ENCODE measurements at places on chromosomes 7 and 10.

- no peak for DNase-seq
These were observed 174.0 kb downstream of the GFRA1 start for GRCh38 chr10:116099023-116099420.

DNA sequence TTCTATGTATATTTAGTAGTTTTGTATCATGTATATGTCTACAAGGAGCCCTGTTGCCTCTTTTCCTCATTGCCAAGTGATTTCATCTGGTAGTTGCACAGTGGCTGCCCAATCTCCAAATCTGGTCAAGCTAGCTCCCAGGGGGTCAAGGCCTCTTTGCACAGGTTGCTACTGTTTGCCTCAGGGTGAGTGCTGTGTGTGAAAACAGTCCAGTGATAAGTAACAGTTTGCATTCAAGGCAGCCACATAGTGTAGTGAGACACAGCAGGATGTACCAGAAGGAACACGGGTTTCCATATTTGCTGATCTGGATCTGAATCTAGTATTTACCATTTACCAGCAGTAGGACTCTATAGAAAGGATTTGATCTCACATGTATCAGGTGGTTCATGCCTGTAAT is 13.3 kb upstream of the EPC1 start:
- no peak for DNase-seq

DNA sequence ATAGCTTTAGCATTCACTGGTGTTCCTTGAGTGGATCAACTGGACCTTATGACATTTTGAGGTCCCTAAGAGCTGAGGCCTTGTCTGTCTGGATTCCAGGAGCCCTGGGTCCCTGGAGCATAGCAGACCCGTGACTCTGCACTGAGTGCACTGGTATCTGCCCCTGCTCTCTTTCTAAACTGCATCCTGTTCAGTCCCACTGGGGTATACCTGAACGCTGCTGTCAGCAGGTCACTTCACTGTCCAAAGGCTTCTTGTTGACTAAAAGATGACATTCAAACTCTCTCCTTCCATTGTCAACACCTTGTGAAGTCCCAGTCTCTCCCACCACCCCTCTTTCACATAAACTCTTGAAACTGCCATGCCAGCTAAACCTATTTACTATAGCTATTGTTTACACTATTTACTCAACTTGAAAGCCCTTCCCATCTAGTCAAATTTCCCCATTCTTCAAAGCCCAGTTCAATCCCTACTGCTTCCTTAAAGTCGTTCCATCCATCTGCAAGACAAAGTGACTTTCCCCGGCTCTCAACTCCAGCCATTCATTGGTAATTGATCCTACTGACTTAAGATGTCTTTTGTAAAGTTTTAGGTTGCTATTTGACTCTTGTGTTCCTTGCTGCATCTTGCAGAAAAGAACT is 523.3 kb downstream of the KCNMA1 start:
- DNase-seq = no peak

DNA sequence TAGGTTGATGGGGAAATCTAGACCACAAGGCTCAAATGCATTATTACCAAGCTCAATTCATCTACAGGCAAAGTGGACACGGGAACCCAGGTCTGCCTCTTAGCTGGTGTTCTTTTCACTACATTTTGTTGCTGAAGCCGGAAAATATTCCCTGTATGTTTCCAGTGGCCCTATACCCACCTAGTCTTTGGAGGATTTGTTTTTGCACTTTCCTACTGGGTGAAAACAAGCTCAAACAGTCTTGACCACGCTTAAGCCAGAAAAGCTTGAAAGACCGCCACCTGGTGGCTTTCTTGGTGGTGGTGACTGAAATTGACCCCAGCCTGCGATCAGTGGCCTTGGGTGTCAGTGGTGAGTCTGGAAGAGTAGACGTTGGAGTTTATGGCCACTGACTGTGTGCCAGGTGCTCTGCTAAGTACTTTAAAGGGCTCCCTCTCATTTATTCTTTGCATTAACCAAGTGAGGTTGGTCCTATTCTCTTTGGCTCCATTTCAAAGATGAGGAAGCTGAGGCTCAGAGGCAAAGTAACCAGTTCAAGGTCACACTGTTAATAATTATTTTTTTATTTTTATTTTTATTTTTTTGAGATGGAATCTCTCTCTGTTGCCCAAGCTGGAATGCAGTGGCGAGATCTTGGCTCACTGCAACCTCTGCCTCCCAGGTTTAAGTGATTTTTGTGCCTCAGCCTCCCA is 11.1 kb upstream of the CRTAC1 start:
- no peak for DNase-seq

DNA sequence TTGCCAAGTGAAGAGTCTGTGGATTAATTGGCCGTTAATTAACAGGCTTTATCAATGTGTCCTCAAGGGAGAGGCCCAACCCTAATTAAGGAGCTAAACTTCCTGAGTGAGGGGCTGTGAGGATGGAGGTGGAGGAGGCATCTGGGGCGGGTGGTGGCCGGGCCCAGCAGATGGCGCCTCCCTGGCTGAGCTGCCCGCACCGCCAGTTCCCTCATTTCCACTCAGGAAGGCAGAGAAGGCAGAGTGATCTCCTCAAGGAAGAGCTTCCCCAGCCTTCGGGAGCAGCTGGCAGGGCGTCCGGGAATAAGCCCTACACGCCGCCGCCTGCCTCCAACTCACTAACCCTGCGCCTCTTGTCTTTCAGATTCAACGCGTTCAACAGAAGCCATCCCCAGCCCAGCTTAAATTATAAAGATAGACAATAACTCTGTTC is 112.2 kb downstream of the CYTH3 start:
- no peak for DNase-seq

- DNase-seq = no peak
These were observed 231.4 kb downstream of the DNAJB6 start for GRCh38 chr7:157568106-157568769.

DNA sequence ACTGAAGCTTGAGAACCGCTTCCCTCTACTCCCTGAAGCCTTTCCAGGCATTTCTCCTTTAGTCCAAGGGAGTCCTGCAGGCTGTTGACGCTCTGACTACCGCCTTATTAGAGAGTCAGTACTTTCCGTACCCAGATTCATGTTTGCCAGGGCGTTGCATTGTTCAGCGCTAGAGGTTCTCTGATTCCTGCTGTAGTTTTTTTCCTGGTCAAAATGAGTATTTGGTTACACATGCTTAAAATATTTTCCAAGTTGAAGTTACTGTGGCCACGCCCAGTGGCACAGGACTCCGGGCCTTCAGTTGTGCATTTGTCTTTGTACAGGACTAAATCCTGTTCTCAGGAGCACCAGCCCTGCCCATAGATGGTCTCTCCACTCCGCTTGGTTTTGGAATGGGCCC is 7.9 kb downstream of the MTURN start:
- no peak for DNase-seq
